Stimulated activated CD4-positive, alpha-beta T cell treated with anti-CD3 and anti-CD28 coated beads, Interleukin-15, amount 100 ng/mL, for 48 hours (primary cell): ENCODE measurements at places on chromosomes 1 and 21.

GRCh38 chr1:62194651-62195544 is at the start of gene L1TD1:
Gene L1TD1, plus strand, starts transcription at chr1:62194849. Its CDS starts 11,780 bp downstream, at chr1:62206629.
- no peak for DNase-seq

DNA sequence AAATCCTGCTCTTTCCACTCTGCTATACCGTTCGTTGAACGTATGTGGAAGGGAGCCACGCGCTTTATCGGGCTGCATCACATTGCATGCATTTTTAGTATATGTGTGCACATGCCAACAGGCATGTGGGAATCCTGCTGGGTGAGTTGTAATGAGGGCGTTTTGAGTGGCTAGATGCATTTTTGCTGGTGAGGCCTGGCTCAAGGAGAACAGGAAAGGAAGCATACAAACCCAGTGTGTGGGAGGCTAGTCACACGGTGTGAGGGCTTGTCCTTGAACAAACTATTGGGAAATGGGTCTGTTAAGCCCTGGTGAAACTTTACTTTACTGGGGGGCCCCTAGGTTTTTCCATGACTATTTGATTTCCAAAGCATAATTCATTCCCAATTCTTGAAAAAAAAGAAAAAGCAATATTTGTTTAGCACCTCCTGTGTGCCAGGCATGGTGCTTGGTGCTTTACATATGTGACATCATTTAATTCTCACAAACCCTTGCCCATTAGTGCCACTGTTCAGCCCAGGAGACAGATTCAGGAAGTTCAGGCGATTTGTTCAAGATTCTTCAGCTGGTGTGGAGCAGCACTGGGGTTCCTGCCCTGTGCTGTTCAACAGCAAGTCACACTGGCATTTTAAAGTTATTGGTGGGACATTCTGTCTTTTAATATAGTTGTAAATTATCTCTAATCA is 25.6 kb upstream of the JUN start:
- DNase-seq, result no peak

DNA sequence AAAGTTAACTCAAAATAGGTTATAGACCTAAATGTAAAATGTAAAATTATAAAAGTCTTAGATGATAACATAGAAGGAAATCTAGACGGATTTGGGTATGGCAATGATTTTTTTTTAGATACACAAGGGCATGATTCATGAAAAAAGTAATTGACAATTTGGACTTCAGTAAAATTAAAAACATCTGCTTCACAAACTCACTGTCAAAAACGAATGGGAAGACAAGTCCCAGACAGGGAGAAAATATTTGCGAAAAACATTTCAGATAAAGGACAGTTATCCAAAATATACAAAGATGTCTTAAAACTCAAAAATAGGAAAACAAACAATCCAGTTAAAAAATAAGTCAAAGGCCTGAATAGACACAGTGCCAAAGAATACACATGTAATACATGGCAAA is 9.7 kb upstream of the PTGS2 start:
- no peak for DNase-seq

DNA sequence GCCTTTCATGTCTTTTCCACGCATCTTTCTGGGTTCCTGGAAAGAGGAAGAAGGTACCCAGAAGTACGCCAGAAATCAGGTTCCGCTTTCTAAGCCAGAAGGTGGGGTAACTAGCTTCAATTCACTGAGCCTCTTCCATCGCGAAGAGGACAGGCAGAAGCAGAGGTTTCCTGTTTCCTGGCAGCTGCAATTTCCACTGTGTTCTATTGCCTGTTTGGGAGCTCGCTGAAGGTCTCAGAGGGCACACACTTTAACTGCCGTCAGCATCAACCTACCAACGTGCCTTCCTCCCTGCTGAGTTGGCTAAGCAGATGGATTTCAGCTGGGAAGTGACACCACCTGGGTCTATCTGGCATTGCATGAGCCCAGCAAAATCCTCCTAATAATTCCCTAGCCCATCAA is 10.0 kb downstream of the NCF2 start:
- DNase-seq, result no peak

DNA sequence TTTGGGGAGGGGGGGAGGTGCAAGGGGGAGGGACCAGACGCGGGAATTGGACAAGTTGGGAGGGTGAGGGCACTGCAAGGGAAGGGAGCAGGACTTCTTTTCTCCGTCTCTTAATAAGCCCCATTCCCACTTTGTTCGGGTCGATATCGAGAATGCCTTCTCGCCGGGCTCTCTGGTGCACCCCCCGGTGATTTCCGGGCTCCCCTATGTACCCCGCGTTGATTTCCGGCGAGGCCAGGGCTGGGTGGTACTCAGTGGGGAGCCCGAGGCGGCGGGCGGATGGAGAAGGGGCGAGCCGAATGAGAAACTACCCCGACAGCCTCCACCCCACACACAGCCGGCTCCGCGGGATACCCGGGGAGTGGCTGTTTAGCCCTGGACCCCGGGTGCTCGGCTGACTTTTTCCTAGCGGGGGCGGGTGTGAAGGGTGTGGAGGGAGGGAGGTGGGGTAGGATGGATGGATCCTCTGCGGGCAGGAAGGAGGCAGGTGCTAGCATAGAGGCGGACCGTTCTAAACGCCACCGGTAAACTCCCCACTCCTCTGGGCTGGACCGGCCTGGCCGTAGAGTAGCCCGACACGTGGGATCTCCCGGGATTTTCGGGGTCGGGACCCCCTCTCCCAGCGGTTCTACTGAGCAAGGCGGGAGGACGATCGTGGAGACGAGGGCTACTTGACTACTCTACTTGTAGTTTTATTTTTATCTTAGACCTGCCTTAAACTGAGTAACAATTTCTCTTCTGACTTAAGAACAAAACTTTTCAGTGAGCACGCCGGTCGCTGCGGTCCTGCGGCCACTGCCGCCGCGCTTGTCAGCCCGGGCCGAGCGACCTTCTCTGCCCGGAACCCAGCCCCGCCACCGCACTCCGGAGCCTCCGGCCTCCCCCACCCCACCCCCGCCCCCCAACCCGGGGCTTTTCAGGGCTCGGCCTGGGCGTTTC is 1.0 kb downstream of the RNF220 start:
- DNase-seq, result no peak

DNA sequence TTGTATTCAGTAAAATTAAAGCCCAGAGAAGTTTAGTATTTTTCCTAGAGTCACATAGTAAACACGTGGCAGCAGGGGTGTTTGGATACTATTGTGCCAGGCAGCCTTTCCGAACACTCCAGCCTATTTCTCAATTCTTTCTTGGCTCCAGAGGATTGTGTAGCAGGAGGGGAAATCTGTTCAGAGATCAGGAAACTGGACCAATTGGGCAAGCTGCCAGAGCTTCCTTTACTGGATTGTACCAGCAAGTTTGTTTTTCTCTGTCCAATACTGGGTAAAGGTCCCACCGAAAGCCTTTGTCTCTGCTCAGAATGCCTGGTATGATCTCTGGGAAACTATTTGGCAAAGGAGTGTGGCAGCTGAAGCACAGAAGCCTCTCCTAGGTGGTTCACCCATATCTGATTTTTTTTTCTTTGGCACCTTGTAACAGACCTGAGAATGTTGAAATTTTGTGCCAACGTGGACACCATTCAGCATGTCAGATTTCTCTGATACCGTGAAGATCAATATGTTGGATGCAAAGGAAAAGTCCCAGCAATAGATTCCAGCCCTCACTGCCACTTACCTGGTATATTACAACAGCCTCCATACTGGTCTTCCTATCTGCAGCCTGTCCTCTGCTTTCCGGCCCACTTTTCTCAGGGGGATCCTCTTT is 126.2 kb downstream of the FGGY start:
- DNase-seq, result no peak

- no peak for DNase-seq
Observed at GRCh38 chr1:188027613-188028012, 1198.9 kb downstream of the PLA2G4A start.

- no peak for DNase-seq
Observed at GRCh38 chr1:1123581-1124507, 8.0 kb upstream of the C1orf159 start.

- no peak for DNase-seq
Observed at GRCh38 chr1:156508955-156509234, 8.3 kb upstream of the MEF2D start.
